ENCODE measurements at places on chromosomes 5 and 9.

DNA sequence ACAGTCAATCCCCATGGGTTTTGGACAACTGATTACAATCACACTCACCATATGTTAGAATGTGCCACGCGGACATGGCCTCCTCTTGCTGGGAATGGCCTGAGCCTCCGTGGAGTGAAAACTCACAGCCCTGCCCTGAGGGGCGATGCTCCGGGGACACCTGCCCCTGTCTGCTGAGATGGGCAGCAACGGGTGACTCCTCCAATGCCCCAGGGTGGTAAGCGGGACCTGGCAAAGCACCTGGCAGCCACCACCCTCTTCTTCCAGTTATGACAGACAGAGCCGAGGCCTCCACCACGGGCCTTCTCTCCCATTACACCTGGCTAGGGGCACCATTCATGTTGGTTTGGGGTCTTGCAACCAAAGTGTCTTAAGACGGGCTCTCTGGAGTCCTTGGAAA lies 94.9 kb upstream of the COL5A1 start:
- no peak for DNase-seq
- peak overlapping the region; percentile 96 for H3K27ac ChIP-seq
- peaks cover 67% of the 10 kb centered on the region for H3K4me1 ChIP-seq
- H3K27me3 ChIP-seq: no peaks in the 10 kb centered on the region
- H3K4me3 ChIP-seq: no peak overlapping the region
- no peaks in the 10 kb centered on the region for H3K36me3 ChIP-seq

- H3K4me3 ChIP-seq: no peak overlapping the region
- H3K4me1 ChIP-seq: peaks cover 14% of the 10 kb centered on the region
- H3K27me3 ChIP-seq: no peaks in the 10 kb centered on the region
- H3K27ac ChIP-seq: peak overlapping the region; percentile 51
Measured at GRCh38 chr5:162684145-162684544, 616.6 kb downstream of the GABRG2 start.

DNA sequence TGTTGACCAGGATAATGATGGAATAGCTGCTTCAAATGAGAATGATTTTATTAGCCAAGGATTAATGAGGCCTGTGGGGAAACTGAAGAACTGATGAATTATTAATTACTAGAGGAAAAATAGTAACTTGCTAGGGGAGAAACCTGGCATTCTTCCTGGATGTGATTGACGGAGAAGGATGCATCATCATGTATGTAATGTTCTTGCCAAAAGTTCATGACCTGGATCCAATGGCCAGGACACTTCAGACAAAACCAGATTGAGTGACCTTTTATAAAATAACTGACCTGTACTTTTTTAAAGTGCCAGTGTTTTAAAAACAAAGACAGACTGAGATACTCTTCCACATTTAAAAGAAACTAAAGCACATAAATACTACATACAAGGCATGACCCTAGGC lies 23.7 kb downstream of the KIAA1191 start:
- DNase-seq: no peak
- no peak overlapping the region for H3K27ac ChIP-seq
- no peak overlapping the region for H3K4me3 ChIP-seq

- no peaks in the 10 kb centered on the region for H3K36me3 ChIP-seq
- no peak overlapping the region for H3K27ac ChIP-seq
- DNase-seq: no peak
- no peak overlapping the region for H3K4me3 ChIP-seq
- H3K27me3 ChIP-seq: no peaks in the 10 kb centered on the region
Measured at GRCh38 chr9:5617749-5618148, 11.2 kb upstream of the RIC1 start.

GRCh38 chr9:130139251-130139650 lies 33.0 kb upstream of the NCS1 start:
- no peak overlapping the region for H3K4me3 ChIP-seq
- H3K27ac ChIP-seq: peak overlapping the region; percentile 96
- H3K27me3 ChIP-seq: no peaks in the 10 kb centered on the region
- peaks cover 11% of the 10 kb centered on the region for H3K36me3 ChIP-seq
- DNase-seq: no peak

GRCh38 chr5:136420168-136420898 lies 55.0 kb upstream of the TRPC7 start:
- no peaks in the 10 kb centered on the region for H3K36me3 ChIP-seq
- H3K4me1 ChIP-seq: peaks cover 44% of the 10 kb centered on the region
- no peaks in the 10 kb centered on the region for H3K27me3 ChIP-seq
- H3K27ac ChIP-seq: no peak overlapping the region
- DNase-seq: no peak
- H3K4me3 ChIP-seq: no peak overlapping the region

DNA sequence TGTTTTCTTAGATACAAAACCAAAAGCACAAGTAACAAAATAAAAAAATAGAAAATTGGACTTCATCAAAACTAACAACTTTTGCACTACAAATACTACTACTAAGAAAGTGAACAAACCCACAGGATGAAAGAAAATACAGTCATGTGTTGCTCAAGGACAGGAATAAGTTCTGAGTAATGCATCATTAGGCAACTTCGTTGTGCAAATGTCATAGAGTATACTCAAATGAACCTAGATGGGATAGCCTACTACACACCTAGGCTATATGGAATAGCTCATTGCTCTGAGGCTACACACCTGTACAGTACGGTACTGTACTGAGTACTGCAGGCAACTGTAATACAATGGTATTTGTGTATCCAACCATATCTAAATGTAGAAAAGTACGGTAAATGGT lies 88.3 kb downstream of the RAPGEF1 start:
- H3K27ac ChIP-seq: no peak overlapping the region
- no peaks in the 10 kb centered on the region for H3K27me3 ChIP-seq
- no peak for DNase-seq
- peaks cover 6% of the 10 kb centered on the region for H3K4me1 ChIP-seq

- H3K27ac ChIP-seq: no peak overlapping the region
- no peak overlapping the region for H3K4me3 ChIP-seq
- peaks cover 5% of the 10 kb centered on the region for H3K27me3 ChIP-seq
- H3K36me3 ChIP-seq: no peaks in the 10 kb centered on the region
Measured at GRCh38 chr9:72950875-72951442, 1.9 kb downstream of the ALDH1A1 start.

- peaks cover 6% of the 10 kb centered on the region for H3K4me1 ChIP-seq
- DNase-seq: no peak
- no peak overlapping the region for H3K4me3 ChIP-seq
- H3K27ac ChIP-seq: no peak overlapping the region
Measured at GRCh38 chr5:67857502-67857901, 358.1 kb upstream of the PIK3R1 start.

DNA sequence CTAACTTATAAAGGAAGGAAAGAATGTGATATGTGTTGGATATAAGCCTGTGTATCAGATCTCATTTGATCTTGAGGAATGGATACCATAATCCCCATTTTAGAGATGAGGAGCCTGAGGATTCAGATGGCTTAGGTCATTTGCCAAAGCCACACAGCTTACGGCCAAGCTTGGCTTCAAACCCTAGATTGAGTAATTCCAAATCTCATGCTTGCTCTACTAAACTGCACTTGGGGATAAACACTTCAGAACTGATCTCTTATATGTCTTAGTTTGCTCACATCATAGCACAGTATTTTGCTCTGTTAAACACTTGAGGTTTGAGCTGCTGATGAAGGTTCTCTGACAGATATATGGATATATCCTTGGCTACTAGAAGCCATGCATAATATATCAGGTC lies 504.4 kb downstream of the NTRK2 start:
- H3K36me3 ChIP-seq: peaks cover 4% of the 10 kb centered on the region
- no peaks in the 10 kb centered on the region for H3K27me3 ChIP-seq
- DNase-seq: no peak
- H3K4me1 ChIP-seq: peaks cover 25% of the 10 kb centered on the region
- no peak overlapping the region for H3K4me3 ChIP-seq
- no peak overlapping the region for H3K27ac ChIP-seq

DNA sequence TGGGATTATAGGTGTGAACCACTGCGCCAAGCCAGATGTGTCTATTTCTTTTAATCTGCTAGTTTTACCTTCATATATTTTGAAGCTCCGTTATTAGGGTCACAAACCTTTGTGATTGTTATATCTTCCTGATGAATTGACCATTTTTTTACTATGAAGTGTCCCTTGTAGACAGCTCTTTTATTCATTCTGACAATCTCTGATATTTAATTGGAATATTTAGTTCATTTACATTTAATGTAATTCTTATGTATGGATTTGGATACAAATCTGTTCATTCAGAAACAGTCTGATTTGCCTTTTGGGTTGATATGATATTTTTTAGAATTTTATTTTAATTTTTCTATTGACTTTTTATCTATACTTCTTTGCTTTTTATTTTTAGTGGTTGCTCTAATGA lies 17.2 kb downstream of the ERCC6L2 start:
- no peak overlapping the region for H3K27ac ChIP-seq
- peaks cover 31% of the 10 kb centered on the region for H3K36me3 ChIP-seq
- no peaks in the 10 kb centered on the region for H3K4me1 ChIP-seq
- no peak overlapping the region for H3K4me3 ChIP-seq
- H3K27me3 ChIP-seq: no peaks in the 10 kb centered on the region
- no peak for DNase-seq

DNA sequence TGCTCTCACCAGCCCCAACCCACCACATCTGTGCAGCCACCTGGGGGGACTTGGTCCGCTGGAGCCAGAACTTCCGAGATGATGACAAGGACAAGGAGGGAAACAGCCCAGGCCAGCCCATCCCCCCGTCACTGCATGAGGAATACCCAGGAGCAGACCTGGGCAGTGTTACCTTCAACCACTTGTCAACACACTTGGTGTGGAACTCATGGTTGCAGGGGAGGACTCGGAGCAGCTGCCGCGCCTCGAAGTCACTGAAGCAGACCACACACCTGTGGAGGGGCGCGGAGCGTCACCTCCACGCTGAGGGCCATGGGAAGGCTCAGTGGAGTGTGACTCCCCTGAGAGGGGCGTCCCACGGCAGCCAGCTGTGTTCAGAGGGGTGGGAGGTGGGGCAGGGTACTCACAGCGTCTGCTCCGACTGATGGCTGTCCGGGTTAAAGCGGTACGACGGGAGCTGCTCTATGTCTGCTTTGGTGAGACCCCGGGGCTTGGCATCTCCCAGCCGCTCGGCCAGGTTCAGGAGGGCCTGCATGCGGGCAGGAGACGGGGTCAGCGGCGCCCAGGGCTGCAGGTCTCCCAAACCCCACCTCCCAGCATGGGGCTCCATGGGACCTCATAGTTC lies 8.0 kb downstream of the RNF44 start:
- H3K36me3 ChIP-seq: peaks cover 16% of the 10 kb centered on the region
- no peak overlapping the region for H3K4me3 ChIP-seq
- DNase-seq: no peak
- H3K4me1 ChIP-seq: peaks cover 14% of the 10 kb centered on the region

DNA sequence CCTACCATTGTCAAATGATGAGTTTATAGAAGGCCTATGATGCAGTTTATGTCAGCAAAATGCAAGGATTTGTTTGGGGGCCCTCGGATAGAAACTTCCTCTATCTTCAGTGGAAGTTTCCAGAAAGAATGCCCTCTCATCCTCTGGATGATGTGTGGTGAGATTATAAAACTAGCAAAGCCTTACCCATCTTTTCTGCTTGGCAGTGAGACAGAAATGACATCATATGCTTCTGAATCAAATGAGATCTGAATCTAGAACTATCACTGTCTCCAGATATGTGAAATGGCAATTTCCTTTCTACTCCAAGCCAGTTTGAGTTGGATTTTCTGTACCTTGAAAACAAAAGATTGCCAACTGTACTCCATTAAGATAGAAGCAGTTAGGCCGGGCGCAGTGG lies 60.4 kb upstream of the CKMT2 start:
- no peak for DNase-seq
- H3K36me3 ChIP-seq: peaks cover 3% of the 10 kb centered on the region
- peaks cover 7% of the 10 kb centered on the region for H3K4me1 ChIP-seq
- H3K4me3 ChIP-seq: no peak overlapping the region
- H3K27ac ChIP-seq: no peak overlapping the region
- no peaks in the 10 kb centered on the region for H3K27me3 ChIP-seq

DNA sequence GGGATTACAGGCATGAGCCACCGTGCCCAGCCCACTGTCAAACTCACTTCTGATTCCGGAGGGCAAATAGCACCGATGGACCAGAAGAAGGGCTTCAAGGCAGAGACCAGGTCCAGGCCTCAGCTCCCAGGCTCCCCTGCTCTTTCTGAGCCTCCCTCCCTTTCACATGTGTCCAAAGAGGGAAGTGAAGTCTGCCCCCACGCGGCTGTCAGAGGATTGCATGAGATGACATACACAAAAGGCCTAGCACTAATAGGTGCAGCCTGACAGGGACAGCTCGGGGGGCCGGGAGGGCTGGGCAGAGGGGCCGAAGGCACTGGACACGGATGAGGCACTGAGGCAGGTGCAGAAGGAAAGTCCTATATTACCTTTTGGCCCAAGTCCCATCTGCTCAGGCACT lies 16.1 kb downstream of the FBP1 start:
- DNase-seq: no peak
- no peaks in the 10 kb centered on the region for H3K36me3 ChIP-seq
- peaks cover 25% of the 10 kb centered on the region for H3K4me1 ChIP-seq

DNA sequence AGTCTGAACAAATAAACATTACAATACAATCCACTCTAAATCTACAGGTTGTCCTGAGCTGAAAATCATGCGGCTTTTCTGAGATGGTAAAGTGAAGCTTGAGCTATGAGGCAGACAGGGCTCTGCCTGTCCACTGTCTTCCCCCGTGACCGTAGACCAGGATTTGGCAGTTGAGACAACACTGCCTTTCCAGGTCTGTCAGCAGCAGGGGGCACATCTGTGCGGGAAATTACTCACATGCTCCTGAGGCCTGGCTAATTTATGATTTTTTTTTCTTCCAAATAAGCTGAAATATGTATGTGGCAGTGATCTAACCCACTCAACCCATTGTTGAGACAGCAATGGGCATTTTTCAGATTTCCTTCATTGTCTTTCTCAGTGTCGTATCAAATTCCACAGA lies 307.9 kb downstream of the FBXL7 start:
- peaks cover 33% of the 10 kb centered on the region for H3K4me1 ChIP-seq
- DNase-seq: no peak
- peaks cover 34% of the 10 kb centered on the region for H3K36me3 ChIP-seq
- no peaks in the 10 kb centered on the region for H3K27me3 ChIP-seq
- H3K4me3 ChIP-seq: no peak overlapping the region

- no peaks in the 10 kb centered on the region for H3K4me1 ChIP-seq
- H3K36me3 ChIP-seq: no peaks in the 10 kb centered on the region
- no peak overlapping the region for H3K27ac ChIP-seq
Measured at GRCh38 chr5:44178414-44178813, 210.8 kb downstream of the FGF10 start.

DNA sequence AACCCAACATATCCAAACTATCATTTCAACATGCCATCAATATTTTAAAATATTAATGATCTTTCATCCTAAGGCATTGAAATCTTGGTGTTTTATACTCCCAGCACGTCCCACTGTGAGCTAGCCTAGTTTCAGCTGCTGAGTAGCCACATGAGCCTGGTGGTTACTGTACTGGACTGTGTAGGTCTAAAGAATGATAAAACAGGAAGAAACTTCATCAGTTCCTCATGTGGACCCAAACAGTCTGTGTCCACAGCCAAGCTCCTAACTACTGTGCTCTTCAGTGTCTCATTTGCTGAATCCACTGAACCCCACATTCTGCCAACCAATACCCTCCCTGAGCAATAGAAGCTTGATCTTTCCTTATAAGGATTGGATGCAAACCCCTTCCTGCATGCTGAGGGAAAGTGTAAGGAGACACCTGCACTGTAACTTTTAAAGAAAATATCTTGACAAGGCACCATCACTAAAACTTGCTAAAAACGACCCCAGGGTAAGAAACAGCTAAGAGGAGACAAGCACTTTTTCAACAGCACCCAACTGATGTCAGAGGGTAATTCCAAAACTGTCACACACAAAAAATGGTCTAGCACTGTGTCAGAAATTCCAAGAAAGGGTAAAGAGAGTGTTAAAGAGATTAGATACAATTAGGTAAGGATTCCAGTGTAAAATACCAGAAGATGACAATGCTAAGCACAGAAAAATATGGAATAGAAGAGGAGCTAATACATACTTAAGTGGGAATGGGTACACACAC lies 126.9 kb downstream of the SPOCK1 start:
- no peaks in the 10 kb centered on the region for H3K36me3 ChIP-seq
- DNase-seq: no peak
- H3K4me1 ChIP-seq: no peaks in the 10 kb centered on the region
- H3K27ac ChIP-seq: no peak overlapping the region
- peaks cover 54% of the 10 kb centered on the region for H3K27me3 ChIP-seq
